ENCODE measurements at places on chromosomes 7 and 10.

DNA sequence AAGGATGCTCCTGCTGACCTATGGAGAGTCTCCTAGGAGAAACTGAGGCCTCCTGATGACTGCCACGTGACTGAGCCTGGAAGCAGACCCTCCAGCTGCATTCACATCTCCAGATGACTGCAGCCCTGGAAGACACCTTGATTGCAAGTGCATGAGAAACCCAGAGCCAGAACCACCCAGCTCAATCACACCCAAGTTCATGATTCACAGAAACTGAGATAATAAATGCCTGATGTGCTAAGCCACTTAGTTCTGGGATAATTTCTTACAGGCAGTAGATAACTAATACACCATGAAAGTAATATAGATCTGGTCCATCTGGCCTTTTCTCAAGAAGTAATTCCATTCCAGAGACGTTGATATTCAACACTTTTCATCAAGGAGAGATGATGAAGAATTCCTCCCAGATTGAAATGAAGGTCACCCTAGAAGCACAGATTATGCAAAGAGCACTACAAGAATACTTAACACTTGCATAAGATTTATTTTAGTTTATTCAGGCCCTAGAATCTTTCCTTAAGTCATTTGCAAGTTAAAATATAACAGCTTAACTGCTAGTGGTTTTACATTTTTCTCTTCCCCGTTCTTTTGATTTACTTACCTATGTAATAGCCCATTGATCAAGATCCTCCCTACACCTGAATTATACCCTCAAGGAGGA, 208.2 kb upstream of the INHBA start:
- no peak for DNase-seq

DNA sequence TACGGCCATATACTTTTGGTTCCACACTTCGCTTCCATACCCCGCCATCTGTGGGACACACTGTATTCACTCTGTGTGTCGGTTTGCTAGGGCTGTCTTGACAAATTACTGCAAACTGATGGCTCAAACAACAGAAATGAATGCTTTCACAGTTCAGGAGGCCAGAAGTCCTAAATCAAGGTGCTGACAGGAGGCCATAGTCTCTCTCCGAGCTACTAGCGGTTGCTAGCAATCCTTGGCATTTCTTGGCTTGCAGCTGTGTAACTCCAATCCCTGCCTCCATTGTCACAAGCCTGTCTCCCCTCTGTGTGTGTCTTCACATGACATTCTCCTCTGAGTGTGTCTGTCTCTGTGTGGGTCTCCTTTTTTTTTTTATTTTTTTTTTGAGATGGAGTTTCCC, 28.9 kb upstream of the BMPR1A start:
- DNase-seq: no peak

DNA sequence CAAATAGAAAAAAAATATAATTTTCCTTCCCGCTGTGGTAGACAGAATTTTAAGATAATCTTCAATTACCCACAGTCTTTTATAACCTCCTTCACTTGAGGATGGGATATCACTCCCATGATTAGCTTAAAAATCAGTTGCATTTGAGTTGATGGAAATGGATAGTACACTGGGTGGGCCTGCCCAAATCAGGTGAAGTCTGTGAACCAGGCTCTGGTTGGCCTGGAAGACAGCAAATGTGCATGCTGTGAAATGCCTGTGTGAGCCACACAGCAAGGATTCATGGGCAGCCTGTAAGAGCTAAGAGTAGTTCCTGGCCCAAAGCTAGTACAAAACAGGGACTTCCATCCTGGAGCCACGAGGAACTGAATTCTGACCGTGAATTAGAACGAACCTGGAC, 548.0 kb downstream of the CALN1 start:
- no peak for DNase-seq

- DNase-seq: no peak
Measured at GRCh38 chr7:26691406-26691805, 173.0 kb downstream of the SKAP2 start.

- DNase-seq: peak; percentile 9
Measured at GRCh38 chr10:84097787-84098353, 41.4 kb upstream of the GHITM start.

DNA sequence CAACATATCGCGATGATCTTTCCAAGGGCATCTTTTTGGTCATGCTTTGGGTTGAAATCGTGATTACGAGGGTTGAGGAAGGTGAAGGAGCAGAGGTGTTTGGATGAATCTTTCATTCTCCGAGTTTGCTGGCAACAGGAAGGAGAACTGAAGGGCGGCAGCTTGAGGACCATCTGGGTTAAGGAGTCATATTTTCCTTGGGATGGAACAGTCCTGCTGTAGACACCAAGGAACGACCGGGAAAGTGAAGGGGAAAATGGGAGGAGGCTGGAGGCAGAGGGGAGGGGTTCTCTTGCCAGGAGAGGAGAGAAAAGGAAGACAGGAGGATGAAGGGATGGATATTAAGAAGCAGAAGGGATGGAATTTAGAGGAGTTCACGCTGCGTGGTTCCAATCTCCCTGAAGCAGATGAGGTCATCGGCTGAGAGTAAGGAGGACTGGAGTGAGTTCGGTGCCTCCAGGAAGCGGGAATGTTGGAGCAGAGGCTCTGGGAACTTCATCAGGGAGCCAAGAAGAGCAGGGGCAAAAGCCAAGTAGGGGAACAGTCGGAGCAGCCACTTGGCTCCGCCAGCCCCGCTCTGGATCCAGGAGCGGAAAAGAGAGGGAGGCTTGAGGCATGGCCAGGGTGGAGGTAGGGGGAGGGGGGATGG, 116.6 kb upstream of the GALNT17 start:
- no peak for DNase-seq

DNA sequence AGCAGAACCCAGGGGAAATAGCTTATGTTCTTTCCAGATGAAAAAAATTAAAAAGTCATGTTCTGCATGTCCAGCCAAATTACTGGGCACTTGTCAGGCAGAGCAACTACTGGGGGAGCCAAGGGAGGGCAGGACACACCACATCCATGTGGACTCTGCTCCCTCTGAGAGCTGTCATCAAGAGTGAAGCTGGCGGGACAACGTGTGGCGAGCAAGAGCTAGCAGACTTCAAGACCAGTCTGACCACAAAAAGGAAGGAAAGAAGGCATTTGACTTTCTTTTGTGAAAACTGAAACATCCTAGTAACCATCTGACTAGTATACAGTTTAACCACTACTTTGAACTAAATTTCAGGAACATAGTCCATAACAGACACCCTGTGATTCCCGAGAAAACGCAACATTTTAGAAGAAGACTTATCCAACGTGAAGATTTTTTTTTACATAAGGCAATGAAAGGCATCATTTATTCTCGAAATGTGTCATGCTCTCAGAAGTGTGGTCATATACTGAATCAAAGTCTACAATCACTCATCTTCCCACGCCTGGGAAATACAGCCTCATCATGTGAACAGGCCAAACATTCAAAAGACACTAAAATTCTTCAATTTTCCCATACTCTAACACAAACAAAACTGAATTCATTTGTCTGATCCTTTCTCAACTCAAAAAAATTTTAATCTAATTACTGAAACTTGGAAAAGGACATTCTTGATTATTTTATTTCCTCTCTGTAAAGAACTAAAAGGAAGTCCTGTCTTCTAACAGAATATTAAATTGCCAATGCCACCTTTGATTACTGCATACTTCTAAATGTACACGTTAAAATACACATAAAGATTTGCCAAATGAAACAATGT, 15.5 kb downstream of the CYTH3 start:
- no peak for DNase-seq

DNA sequence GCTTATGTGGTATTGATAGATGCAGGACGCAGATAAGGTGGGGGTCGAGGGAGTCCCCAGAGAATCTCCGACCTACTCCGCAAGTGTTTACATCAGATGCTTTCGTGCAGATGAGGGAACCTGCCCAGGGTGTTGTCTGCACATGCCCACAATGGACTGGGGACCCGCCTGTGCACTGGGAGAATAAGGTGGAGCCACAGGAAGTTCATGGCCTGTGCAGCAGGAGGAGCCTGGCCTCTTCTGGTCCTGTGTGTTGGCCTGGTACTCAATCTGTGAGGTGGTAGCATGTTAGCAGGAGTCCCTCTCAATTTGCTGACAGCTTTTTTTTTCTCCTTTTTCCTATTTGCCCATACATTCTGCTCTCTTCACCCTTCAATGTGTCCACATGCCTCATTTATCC, 54.1 kb upstream of the AKR1C1 start:
- no peak for DNase-seq

DNA sequence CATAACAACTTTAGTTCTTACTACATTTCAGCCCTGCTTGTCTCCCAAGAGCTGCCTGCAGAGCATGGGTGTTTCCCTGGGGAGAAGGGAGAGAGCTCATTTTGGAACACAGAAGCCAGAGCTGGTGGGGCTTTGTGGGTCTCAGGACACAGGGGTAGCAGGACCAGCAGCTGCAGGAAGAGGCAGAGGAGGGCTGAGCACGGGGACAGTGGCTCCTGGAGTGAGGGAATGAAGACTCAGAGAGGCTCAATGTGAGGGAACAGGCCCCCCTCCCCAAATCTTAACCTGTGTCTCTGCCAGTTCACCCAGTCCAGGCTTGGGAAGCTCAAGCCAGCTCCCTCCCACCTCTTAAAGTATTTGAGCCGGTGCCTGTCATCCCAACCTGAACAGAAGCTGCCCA, 50.0 kb downstream of the CHST3 start:
- DNase-seq: no peak

- DNase-seq: no peak
Measured at GRCh38 chr10:131820626-131821025, 80.2 kb upstream of the PPP2R2D start.

DNA sequence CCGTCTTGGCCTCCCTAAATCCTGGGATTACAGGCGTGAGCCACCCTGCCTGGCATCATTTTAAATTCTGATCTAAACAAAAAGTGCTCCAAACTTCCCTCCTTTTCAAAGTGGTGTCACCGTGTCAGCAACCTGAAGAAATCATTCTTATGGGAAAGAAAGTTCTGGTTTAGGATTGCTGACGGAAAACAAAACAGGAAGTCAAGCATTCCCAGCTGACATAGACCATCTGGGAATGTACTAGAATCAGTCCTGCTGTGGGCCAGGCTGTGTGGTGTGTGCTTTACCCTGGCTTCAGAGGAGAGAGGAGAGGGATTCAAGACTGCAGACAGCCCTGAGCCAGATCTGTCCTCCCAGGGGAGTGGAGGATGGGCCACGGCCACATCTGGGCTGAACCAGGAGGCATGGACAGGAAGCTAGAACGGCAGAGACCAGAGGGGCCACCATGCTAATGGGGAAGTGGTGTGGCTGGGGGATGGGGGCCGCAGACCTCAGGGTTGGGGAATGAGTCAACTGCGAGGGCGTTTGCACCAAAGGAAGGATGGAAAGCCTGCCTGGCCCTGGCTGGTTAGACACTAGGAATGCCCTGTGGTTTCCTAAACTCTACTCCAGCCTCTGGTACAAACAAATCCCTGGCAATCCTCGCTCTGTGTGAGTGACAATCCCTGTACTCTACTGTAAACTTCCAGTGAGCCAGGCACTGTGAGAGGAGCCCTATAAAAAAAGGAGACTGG, 16.7 kb upstream of the CLIP2 start:
- DNase-seq: no peak

DNA sequence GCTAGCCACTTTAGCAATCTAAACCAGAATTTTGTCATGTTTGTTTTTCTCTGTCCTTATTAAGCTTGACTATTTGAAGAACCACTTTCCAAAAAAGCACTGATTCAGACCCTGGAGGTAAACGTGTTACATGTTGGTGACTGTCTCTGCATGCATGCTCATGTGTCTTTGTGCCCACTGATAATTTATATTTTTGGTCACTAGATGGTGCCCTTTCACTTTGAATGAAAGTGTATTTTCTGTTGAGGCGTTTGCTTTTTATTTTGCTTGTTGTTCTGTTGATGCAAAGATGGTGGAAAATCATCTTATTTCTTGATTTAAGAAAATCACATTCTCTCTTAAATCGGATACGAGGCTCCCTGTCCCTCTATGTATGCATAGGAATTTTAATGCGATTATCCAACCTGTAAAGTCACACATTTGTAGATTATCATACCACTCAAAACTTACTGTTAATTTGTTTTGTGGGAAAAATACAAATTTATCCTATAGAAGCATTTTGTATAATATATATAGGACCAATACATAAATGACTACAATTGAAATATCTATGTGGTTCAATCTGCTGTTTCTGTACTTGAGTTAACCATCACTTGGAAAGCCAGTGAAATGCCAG, 269.3 kb downstream of the BICC1 start:
- no peak for DNase-seq

DNA sequence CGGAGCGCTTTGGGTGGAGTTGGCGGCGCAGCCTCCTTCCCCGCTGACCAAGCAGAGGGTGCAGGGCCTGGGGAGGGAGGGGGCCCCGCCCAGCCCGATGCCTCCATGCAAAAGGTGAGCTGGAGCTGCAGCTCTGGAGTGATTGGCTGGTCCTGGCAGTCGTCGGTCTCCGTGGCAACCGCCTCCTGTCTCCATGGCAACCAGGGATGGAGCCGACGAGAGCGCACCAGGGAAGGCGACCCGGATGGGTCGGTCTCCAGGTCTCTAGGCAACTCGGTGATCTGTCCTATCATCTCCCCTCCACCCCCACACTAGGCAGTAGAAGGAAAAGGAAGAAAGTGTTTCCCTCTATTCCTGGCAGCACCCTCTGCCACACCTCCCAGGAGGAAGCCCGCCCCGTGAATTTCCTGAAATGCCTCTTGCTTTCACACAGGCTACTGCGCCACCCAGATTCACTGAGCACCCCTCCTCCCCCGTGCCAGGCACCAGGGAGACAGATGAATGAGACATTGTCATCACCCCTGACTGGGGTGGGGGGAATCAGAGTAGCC, 647 bp upstream of the NACAD start:
- DNase-seq: no peak

GRCh38 chr7:1538544-1539180, 8.2 kb downstream of the MAFK start:
- DNase-seq: no peak

- no peak for DNase-seq
Measured at GRCh38 chr10:131816941-131817700, 83.7 kb upstream of the PPP2R2D start.

GRCh38 chr10:88138319-88138848, 275.0 kb downstream of the PTEN start:
- DNase-seq: no peak

DNA sequence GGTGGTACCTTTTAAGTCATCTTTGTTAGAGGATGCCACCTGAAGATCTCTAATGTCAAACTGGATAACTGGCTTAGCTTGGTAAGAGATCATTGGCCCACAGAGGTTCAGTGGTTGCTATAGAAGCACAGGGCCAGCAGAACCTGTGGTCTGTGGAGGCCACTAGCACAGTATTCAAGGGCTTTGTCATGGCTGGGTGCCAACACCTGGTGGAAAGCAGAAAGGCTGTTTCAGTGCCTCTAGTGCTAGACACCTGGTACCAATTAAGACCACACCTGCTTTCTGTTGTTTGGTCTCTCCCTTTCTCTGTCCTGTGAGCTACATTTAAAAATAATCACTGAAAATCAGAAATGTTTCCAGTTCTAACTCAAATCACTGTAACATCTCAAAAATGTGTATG, 10.0 kb upstream of the PCGF5 start:
- DNase-seq: no peak

- DNase-seq: no peak
Measured at GRCh38 chr10:132837905-132838304, 52.0 kb upstream of the NKX6-2 start.
